ENCODE measurements at places on chromosomes 3 and 15.

- no peak for DNase-seq
Measured at GRCh38 chr3:30471066-30471465, 135.3 kb upstream of the TGFBR2 start.

DNA sequence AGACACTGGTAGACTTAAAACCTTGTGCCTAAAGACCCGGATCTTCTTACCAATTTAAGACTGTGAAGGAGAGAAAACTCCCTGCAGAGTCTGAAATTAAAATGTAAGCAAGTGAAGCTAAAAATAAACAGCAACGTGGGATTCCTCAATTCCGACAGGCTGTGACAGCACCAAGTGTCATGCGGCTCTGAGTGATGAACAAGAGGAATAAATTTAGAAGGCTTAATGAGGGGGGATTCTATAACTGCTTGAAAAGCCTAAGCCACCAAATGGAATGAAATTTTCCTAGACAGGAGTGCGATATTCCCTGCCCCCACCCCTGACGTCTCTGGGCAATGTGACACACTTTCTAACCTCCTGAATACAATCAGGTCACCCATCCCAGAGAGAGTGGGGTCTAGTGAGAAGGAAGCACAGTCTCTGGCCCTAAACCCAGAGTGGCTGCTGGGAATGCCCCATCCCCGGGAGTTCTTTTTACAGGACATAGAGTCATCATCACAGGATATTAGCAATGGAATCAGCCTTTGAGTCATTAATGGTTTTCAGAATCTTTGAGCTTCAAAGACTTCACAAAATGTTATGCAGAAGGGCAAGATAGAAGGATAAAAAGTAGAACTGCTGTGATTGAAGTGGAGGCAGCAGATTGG, 114.3 kb downstream of the EDEM1 start:
- DNase-seq: no peak

- peak; percentile 5 for DNase-seq
Measured at GRCh38 chr15:34616613-34617012, 33.2 kb upstream of the GOLGA8B start.

DNA sequence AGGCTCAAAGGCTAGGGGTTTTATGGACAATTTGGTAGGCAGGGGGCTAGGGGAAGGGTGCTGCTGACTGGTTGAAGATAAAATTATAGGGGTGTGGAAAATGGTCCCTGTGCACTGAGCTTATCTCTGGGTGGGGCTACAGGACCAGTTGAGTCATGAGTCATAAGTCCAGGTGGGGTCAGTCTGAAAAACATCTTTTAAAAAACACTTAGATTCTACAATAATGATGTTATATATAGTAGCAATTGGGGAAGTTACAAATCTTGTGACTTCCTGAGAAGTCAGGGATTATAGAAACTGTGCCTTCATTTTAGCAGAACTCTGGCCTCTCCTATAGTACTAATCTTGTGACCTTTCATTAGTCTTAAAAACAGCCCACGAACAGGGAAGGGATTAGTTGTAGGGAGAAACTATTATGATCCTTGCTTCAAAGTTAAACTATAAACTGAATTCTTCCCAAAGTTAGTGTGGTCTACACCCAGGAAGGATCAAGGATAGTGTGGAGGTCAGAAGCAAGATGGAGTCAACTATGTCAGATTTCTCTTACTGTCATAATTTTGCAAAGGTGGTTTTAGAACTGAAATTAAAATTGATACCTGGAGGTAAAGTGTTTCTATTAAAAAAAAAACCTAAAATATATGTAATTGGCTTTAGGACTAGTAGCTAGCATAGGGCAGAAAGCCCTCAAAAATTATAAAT, 130.1 kb downstream of the P2RY1 start:
- DNase-seq: no peak

- DNase-seq: no peak
Measured at GRCh38 chr15:99522288-99522687, 43.5 kb upstream of the MEF2A start.

- peak; percentile 40 for DNase-seq
Measured at GRCh38 chr15:89486726-89487050, 9.7 kb downstream of the RHCG start.

DNA sequence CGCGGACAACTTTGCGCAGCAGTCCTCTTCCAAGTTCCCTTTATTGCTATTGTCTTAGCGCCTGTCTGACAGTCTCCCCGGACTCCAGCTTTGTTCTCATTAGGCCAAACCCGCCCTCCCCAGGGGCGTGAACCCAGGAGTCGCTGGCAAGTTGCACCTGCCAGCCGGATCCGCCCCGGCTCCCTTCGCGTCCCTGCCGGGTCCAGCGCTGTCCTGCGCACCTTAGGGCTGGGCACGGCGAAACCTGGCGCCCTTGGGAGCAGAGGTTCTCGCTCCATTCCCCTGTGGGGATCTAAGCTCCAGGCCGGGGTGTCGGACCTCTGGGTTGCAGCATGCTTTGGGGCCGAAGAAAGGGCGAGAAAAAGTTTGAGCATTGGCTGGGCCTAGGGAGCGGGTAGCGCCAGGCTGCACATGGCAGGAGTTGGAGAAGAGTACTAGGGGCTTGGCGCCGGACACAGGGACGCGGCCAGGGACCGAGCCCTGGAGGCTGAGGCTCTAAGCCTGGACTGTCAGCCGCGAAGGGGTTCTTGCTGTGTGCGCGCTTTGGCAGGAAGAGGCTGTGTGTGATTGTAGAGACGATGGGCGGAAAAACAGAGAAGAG, 335.1 kb upstream of the THRB start:
- no peak for DNase-seq

- DNase-seq: no peak
Measured at GRCh38 chr15:84828086-84828908, 11.1 kb downstream of the ALPK3 start.

All from occipital lobe (tissue), 3 donors.